Urothelium cell line (cell line): ENCODE measurements at places on chromosomes 6 and 20.

GRCh38 chr20:45816951-45817350, 4.5 kb downstream of the UBE2C start:
- no peak for DNase-seq

DNA sequence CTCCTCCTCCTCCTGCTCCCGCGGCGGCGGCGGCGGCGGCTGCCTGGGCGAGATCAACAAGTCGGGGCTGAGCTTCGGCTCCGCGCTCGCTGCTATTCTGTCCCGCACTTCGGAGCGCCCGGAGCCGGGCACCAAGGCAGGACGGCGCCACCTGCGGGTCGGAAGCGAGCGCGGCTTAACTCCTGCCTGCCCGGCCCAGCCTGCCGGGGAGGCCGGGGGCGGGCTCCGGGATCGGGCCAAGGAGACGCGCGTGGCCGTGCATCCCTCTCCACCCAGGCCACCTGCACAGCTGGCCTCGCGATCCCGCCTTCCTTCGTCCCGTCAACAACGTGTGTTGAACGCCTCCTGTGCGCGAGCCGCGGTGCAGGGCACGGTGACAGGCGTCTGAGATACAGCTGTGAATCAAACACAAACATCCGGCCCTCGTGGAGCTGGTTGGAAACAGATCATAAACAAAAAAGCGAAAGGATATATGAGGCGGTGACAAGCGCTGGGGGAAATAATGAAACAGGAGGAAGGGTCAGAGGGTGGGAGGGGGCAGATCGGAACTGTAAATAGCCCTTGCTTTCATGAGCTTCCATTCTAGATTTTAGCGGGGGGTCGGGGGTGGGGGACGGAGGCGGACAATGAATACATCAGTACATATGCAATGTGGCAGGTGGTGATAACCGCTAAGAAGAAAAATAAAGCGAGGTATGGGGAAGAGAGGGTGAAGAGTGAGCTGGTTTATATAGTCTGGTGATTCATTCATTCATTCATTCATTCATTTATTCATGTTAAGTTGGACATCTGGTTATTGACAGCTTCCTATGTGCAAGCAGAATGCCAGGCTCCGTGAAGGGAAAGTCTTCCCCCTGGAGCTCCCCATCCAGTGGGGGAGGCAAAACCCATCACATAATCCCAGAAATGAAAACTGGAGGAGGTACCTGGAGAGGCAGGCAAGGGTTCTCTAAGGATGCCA, 2.0 kb upstream of the KCNB1 start:
- peak; percentile 96 for DNase-seq

DNA sequence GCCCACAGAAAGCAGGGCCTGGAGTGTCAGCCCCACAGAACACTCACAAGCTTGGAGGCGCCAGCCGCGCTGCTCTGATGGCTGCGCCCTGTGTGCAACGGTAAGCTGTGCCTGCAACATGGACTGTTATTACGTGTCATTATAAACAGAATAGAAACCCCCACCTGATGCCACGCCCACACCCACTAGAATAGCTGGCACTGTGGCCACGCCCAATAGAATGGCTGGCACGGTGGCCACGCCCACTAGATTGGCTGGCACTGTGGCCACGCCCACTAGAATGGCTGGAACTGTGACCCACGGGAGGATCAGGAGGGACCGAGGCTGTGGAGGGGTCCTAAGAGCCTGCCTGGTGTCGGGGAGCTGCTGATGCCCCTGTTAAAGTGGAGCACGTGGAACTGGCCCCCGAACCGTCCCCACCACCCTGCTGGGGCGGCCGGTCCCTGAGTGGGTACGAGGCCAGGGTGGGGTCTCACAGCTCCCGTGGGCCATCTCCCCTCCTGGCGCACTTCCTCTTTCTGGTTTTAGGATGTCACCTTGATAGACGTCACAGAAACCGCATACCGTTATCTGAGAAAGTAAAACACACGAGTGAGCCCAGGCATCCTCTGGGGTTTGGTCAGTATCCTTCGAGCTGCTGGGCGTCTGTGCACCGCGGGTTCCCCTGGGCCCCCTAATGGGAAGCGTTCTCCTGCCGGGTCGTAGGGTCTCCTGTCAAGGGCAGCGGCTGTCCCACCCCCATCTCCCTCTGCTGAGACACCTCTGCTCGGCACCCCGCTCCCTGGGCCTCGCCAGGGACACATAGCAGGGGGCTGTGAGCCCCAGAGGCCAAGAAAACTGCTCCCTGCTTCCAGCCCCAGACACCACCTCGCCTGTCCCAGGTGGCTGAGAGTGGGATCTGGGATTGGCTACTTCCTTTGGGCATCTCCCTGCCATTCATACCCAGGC, 25.4 kb downstream of the SLC17A9 start:
- DNase-seq, result no peak

DNA sequence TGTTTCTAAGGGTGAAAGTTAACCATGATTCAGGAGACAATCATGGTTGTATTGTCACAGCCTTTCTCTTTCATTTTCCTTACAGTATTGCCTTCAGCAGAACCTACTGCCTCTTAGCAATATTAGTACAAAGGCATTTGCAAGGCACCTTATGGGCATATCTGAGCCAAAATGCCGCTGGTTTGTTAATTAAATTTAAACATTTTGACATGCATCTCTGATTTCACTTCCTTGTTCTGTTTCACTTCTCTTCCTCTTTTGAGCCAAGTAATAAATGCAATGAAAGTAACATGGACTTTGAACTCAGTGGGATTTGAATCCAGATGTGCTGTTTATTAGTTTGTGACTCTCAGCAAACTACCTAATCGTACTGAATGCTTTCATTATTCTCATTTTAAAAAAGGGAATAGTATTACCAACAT, 467.4 kb upstream of the CITED2 start:
- no peak for DNase-seq

DNA sequence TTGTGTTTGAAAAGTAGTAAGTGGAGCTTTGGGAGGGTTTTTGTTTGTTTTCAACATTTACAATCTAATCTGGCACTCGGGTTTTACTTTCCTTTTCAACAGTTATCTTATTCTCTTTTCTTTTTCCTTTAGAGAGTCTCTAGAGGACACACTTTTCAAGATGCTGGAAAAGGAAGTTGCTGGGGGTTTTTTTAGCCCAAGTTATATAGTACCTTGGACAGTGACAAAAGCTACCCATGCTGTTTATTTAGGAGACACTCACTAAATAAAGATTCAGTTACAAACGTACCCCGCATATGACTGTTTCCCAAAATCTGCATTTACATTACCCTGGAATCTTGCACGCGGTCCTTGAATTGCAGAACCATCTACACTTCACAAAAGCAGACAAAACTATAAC, 78.8 kb downstream of the MAP7 start:
- DNase-seq, result no peak

- no peak for DNase-seq
These were observed 6.1 kb upstream of the ZNF831 start for GRCh38 chr20:59157531-59157930.
